CD8-positive, alpha-beta memory T cell (primary cell): ENCODE measurements at places on chromosomes 1 and 21.

GRCh38 chr1:224456637-224456953, 22.0 kb upstream of the WDR26 start:
- DNase-seq, result no peak

GRCh38 chr1:115241309-115241708, 96.7 kb downstream of the NGF start:
- DNase-seq, result no peak

GRCh38 chr1:89608984-89609725, 23.8 kb upstream of the LRRC8C start:
- DNase-seq, result peak; percentile 47

- no peak for DNase-seq
Measured at GRCh38 chr1:157985473-157985872, 8.0 kb upstream of the KIRREL1 start.

GRCh38 chr1:218783131-218783530, 390.5 kb upstream of the LYPLAL1 start:
- no peak for DNase-seq

DNA sequence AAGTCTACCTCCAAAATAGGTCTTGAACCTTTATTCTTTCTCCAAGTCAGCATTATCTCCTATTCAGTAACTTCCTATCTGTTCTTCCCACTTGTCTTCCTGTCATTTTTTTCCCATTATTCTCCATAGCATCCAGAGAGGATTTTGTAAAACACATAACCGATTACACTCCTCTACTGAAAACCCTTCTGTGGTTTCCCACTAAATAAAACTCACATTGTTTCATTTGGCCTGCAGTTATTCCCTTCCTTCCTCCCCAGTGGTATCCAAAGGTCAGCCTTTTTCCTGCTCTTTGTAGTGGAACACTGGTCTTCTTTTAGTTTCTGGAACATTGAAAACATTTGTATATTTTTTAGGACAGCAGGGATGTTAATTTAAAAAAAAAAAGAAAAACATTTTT, 266.0 kb downstream of the GPR52 start:
- DNase-seq, result no peak

DNA sequence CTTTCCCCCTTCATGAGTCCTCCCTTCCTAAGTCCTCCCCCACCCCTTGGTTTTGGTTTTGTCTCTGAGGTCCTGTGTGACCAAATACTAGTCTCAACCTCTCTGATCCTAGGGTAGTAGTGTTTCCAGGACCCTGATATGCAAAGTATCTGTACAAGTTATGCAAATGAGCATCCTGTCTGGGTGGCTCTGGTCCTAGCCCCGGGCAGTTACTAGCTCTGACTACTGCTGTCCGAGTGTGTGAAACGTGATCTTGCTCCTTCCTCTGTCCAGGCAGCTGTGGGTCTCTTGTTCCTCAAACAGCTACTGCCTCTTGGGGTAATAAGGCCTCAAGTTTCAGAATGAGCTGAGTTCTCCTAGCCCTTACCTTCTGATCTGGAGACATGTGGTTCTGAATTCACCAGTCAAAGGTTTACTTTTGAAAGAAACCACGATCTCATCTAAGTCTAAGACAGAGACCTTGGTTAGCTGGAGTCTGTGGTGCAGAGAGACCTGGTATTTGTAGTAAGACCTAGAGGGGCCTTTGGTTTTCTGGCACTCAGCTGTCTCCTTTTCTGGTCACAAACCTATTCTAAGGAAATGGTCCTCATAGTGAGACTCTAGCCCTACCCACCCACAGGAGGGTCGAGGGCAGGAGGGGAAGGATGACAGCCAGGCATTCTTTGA, 31.0 kb upstream of the IL19 start:
- DNase-seq, result no peak

GRCh38 chr1:25624156-25624555, 7.6 kb downstream of the MAN1C1 start:
- no peak for DNase-seq

GRCh38 chr1:209444961-209445360, 138.6 kb upstream of the CAMK1G start:
- DNase-seq, result no peak

- DNase-seq, result no peak
Measured at GRCh38 chr1:225857256-225857655, 24.9 kb downstream of the TMEM63A start.

GRCh38 chr21:25901330-25901979, 166.7 kb downstream of the GABPA start:
- DNase-seq, result no peak

- DNase-seq, result no peak
Measured at GRCh38 chr1:41954533-41954944, 35.8 kb upstream of the HIVEP3 start.

DNA sequence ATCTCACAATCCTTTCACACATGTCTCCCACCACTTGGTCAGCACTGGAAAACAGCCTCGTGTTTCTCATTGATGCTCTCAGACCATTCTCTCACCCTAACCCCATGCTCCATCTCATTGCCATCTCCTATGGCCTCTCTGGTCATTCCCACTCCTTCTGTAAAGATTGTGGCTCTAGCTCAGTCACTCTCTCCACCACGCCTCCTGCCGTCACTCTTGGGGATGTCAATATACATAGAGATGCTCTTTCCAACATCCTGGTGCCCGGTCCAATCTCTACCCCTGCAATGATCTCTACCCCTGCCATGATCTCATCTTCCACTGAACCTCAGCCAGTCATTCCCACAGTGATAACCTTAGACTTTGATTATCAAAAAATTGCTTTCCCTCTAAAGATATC, 90.1 kb downstream of the NTPCR start:
- DNase-seq, result no peak

GRCh38 chr21:45074818-45075595, 627 bp downstream of the ADARB1 start:
- DNase-seq, result no peak

DNA sequence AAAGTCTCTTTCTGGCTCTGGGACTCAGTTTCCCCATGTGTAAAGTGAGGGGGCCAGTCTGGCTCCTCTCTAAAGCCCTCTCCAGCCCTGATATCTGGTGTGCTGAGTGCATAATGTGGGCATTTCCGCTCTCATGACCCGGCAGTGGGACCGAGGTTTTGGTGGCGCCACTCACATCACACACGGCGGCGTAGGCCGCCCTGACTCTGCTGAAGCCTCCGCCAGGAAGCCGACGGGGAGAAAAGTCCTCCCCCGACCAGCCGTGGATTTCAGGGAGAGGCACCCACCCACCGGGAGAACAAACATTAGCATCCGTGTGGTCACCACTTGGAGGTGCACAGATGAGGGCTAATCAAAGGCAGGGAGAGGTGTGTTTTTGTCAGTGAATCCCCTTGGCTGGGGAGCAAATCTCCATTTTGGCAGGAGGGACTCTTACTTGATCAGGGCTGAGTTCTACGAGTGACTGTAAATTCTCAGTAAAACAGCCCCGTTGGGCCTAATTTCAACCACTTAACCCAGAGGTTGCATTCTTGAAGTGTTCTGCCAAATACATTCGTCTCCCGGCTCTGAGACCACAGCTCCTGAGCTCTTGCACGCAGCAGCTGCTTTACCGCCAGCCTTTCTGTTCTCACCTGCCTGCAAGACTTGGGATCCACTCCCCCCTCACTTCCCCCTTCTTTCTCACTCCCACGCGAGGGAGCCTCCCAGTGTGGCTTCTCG, 118.2 kb downstream of the FOXD2 start:
- no peak for DNase-seq

DNA sequence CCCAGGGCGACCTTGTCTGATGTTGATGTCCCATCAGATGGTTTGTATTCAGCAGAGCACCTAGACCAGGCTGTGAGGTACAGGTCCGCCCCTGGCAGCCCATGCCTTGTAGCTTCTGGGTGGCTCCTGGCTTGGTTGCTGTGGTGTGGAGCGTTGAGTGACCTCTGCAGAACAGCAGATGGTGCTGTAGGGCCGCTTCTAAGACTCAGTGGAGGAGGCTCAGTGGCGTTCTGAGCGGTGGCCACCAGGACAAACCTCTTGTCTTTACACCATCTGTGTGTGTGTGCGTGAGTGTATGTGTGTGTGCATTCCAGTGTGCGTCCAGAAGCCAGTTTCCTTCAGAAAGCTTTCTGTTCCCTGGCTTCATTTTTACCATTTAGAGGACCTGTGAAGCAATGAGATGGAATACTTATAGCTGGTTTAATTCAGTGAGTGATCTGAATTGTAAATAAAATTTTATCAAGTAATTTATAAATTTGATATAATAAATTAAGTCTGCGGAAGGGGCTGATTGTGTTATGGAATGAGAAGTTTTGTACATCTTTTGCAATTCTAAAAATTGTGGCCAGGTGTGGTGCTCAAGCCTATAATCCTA, 66.1 kb downstream of the ADARB1 start:
- peak; percentile 80 for DNase-seq

- DNase-seq, result no peak
Measured at GRCh38 chr21:37509802-37510393, 143.3 kb downstream of the DYRK1A start.

DNA sequence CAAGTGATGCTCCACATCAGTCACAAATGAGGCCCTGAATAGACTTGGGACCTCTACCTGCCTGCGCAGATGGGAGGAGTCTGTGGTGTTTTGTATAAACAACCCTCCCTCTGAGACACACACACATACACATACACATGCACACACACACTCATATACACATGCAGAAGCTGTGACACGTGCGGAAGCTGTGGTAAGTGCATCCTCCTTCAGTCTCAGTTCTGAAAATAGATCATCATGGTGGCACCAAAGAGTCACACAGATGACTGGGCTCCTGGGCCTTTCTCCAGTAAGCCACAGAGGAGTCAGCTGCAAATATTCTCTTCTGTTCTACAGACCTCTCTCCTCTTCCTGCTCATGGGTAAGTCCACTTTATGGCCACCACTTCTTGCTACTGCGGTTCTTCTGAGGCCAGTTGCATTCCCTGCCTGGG, at the start of gene LY9:
Gene LY9 (plus strand): TSS at position 224 of the 433 bp plus-strand sequence. CDS start 14 bp downstream, at position 238.
- DNase-seq, result peak; percentile 65

DNA sequence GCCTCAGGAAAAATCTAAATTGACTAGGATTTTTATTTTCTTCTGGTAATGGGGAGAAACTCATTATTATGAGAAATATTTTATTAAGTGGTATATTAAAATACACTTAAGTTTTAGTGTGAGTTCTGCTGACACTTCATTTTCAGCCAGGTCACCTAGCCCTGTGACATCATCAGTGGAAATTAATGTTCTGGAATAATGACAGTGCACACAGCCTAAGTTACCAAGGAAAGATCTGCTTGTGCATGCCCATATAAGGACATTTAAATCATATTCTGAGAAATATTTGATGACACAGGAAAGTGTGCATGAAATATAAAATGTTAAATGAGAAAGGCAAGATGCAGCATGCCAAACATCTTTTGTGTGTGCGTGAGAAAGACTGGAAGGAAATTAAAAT, 102.0 kb downstream of the KIF14 start:
- no peak for DNase-seq

GRCh38 chr1:98441281-98441680, 220.2 kb upstream of the SNX7 start:
- no peak for DNase-seq

DNA sequence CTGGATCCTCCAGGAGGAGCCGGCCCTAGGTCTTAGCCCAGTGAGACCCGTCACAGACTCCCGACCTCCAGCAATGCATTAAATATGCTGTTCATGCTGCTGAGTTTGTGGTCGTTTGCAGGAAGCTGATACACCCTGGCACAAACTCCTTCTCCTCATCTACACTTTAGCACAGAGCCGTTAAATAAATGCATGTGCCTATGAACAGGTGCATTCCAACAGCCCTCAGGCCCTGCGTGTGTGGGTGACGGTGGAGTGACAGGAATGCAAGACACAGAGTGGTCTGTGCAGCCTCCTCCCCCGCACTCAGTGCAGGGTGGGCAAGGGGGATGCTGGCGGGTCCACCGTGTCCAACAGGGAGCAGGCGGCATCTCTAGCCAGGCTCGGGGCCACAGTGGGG, 106.6 kb upstream of the TMPRSS2 start:
- no peak for DNase-seq

DNA sequence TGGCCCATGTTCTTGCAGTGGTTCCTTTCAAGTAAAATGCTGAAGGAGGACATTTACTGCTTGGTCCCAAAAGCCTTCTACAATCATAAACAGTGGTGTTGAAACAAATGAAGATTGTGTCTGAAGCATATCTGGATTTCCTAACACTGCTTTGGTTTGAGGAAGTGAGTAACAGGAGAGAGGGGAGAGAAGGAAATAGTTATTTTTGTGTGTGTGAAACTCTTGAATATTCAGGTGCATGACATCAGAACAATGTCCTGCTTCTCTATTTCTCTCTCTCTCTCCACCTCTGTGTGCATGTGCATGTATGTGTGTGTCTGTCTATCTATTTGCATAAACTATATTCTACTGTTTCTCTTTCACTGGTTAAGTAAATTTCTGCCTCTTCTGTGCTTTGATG, 61.4 kb upstream of the TNFSF18 start:
- DNase-seq, result no peak

DNA sequence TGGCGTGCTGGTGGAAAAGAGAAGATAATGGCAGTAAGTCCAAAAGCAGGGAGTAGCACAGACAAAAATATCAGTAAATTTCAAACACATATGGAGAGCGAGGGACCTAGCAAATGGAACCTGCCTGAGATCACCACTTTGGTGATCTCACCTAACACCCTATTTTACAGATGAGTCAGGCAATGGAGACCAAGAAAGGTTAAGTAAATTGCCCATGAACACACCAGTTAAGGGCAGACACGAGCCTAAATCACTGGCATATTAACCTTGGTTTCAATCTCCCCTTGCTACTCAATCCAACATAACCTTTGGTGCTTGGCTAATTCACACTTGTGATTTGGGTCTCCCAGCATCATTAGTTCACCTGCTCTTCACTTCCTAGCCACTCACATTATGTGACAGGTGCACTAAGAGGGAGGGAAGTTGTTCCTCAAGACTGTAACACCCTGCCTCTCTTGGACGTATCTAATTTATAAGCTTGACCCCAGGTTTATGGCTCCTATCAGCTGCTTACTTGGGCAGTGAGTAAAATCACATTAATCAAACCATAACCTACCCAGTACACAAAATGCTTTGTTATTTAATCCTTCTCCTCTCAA, 11.5 kb downstream of the ZNF697 start:
- no peak for DNase-seq

DNA sequence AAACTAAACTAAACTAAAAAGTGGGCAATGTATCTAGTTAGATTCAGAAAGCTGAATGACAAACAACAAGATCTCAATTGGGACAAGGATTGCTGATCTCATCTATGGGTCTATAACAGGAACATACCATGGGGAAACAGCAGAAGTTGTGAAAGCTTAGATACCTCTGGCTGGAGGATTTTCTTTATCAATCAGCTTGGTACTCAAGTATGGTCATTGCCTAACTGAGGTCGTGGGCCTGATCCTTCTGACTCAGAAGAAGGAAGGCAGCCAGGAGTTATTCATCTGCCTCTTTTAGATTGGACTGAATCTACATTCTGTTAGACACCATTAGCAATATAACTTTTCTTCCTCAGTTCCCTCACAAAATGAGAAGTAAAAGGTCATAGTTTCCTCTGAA, 39.7 kb downstream of the DNTTIP2 start:
- no peak for DNase-seq

GRCh38 chr1:220320709-220321108, 48.5 kb upstream of the RAB3GAP2 start:
- no peak for DNase-seq
